Activated CD8-positive, alpha-beta memory T cell treated with anti-CD3 and anti-CD28 coated beads, Interleukin-2, amount 50 U/mL, for 48 hours (primary cell): ENCODE measurements at places on chromosomes 13 and 19.
A peak's percentile ranks its signal among the peaks of the same experiment; 100 is the strongest.

DNA sequence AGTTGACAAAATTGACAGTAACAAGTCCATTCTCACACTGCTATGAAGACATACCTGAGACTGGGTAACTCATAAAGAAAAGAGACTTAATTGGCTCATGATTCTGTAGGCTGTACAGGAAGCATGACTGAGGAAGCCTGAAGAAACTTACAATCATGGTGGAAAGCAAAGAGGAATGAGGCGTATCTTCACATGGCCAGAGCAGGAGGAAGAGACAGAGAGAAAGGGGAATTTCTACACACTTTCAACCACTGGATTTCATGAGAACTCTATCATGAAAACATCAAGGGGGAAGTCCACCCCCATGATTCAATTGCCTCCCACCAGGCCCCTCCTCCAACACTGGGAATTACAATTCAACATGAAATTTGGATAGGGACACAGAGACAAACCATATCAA is 758.4 kb upstream of the SLITRK1 start:
- DNase-seq, result no peak

DNA sequence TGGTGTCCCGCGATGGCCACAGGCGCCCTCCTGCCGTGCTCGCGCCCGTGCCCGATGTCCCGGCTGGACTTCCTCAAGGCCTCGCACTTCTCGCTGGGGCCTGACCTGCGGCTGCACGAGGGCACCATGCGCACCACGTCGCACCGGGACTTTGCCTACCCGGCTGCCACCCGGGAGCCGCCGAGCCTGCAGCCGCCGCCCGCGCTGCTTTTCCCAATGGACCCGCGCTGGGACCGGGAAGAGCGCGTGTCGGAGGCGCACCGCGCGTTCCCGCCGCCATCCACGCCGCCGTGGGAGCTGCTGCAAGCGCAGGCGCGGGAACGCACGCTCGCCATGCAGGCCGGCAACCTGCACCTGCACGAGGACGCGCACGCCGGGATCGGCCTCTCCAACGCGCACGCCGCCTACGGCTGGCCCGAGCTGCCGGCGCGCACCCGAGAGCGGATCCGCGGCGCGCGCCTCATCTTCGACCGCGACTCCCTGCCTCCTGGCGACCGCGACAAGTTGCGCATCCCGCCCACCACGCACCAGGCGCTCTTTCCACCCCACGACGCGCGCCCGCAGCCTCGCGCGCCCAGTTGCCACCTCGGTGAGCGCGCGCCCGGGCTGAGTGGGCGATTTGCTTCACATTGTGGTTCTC is 12.1 kb upstream of the PEX11G start:
- peak; percentile 82 for DNase-seq

GRCh38 chr13:108924134-108924533 is 294.7 kb downstream of the MYO16 start:
- no peak for DNase-seq

GRCh38 chr19:43525836-43526771 is 897 bp downstream of the ETHE1 start:
- peak; percentile 76 for DNase-seq

DNA sequence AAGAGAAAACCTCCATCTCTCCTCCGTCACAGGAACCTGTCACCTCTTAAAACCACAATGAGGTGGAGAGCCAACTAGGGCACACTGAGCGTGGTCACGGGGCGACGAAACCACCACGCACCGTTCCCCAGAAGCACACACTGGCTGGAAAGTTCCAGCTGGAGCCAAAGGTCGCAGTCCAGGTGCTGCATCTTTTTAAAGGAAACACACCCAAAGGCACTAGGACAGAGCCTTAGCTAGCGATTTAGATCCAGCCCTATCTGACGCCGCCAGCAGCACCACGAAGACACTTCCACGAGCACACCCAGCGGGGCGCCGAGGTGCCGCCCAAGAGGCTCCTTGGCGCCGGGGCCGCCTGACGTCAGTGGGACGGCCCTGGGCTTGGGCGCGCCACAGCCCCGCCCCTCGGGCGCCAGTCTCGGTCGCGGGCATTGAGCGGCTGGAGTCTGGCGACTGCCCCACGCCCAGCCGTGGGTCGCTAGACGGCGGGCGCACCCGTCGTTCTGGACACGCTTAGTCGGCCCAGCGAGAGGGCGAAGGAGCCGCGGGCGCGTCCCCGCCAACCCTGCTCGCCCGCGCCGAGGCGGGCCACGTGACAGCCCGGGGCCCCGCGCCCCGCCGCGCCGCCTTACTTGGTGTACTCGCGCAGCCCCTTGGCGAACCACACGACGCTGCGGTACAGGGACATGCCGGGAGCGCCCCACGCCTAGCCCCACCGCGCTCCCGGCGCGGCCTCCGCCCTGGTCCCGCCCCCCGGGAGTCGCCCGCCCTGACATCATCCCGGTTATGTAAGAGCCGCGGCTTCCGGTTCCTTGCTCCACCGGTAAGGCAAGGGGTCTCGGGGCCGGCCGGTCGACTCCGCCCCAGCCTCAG is at the start of gene DHRS12:
Gene DHRS12 (minus strand): TSS at position 742 of the 873 bp plus-strand sequence. CDS start 4,504 bp downstream, outside the sequence.
- DNase-seq, result peak; percentile 88

- no peak for DNase-seq
These were observed 845.3 kb upstream of the MIR17HG start for GRCh38 chr13:90502153-90502552.

DNA sequence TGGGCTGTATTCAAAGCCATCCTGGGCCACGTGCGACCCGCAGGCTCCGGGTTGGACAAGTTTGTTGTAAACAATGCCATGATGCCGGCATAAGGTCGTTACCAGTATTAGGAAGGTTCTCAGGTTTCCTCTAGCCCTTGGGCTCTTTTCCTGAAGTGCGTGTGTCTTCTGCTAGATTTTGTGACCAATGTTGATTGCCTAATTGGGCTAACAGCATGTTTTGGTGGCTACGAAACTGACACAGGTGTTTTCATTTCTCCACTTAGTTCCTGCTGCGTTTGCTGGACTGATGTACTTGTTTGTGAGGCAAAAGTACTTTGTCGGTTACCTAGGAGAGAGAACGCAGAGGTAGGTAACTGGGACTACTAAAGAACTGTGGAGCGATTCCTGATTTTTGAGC is 20.3 kb downstream of the ALOX5AP start:
- no peak for DNase-seq
